ENCODE measurements at places on chromosomes 16 and 17.

DNA sequence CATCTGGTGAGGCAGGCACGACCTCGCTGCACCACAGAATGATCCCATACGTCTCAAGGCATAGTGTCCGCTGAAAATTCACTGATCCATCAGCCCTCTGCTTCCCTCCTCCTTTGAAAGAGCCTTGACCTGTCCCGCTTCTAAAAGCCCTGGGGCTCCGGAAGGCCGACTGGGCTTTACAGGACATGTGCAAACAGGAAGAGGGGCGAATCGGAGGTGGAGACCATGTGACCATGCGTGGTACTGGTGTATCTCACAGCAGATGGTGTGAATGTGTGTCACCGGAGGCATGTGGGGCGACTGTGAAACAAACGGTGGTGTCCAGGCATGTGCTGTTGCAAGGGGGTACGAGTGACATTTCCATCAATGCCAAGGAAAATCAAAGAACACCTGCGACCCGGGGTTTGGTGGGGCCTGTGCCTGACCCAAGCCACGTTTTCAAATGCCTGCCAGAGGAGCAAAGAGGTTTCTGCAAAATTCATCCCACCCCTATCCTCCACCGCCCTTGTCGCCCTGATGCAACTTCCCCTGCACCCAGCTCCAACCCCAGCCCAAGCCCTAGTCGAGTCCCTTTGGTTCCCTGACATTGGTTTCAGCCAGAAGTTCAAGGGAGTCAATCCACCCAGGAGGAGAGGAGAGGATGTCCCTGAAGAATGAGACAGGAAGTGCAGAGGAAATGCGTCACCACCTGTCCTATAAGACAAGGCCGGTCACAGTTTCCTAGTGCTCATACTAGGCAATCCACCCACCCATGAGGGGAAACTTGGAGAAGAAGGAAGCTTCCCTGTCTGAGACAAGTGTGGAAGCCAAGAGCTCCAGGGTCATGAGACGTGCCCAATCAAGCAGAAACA is 5.9 kb upstream of the KCNJ18 start:
- no peaks in the 10 kb centered on the region for H3K36me3 ChIP-seq
- no peaks in the 10 kb centered on the region for H3K4me1 ChIP-seq
- H3K4me3 ChIP-seq: no peak overlapping the region
- H3K27ac ChIP-seq: no peak overlapping the region
- no peaks in the 10 kb centered on the region for H3K27me3 ChIP-seq

DNA sequence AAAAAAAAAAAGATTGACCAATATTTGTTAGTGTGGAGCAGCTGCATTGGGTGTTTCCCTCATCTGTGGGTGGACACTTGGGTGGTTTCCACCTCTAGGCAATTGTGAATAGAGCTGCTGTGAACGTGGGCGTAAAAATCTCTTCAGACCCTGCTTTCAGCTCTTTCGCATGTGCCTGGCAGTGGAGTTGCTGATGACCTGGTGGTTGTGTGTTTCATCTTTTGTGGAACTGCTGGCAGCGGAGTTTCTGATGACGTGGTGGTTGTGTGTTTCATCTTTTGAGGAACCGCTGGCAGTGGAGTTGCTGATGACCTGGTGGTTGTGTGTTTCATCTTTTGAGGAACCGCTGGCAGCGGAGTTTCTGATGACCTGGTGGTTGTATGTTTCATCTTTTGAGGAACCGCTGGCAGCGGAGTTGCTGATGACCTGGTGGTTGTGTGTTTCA is 21.4 kb downstream of the ZC3H18 start:
- H3K27me3 ChIP-seq: no peaks in the 10 kb centered on the region
- DNase-seq: peak; percentile 93
- H3K4me1 ChIP-seq: no peaks in the 10 kb centered on the region
- peaks cover 37% of the 10 kb centered on the region for H3K36me3 ChIP-seq
- no peak overlapping the region for H3K4me3 ChIP-seq
- no peak overlapping the region for H3K27ac ChIP-seq

GRCh38 chr17:32265192-32265923 is at the start of gene RHBDL3:
Gene RHBDL3 (plus strand): TSS chr17:32265832. CDS start chr17:32266190, 358 bp downstream.
- peaks cover 4% of the 10 kb centered on the region for H3K27me3 ChIP-seq
- H3K4me3 ChIP-seq: peak within 1 kb of the TSS; percentile 67
- H3K36me3 ChIP-seq: no peaks in the 10 kb centered on the region
- no peak for DNase-seq
- H3K4me1 ChIP-seq: peaks cover 38% of the 10 kb centered on the region
- H3K27ac ChIP-seq: peak within 1 kb of the TSS; percentile 63

DNA sequence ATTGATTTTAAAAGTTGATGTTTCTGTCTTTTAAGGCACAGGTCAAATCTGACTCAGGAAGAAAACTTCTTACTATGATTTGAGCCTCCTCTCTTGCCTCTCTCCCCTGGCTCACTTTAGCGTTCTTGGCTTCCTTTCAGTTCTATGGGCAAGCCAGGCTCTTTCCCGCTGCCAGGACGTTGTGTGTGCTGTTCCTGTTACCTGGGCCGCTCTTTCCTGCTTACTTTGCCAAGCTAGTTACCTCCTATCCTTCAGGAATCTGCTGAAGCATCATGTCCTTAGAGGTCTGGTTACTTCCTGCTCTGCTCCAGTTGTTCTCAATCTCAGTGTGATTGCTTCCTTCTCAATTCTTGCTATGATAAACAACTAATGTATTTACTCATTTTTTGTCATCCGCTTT is 1108.5 kb upstream of the EEF2KMT start:
- no peaks in the 10 kb centered on the region for H3K36me3 ChIP-seq
- H3K4me1 ChIP-seq: no peaks in the 10 kb centered on the region
- no peak for DNase-seq
- H3K4me3 ChIP-seq: no peak overlapping the region

DNA sequence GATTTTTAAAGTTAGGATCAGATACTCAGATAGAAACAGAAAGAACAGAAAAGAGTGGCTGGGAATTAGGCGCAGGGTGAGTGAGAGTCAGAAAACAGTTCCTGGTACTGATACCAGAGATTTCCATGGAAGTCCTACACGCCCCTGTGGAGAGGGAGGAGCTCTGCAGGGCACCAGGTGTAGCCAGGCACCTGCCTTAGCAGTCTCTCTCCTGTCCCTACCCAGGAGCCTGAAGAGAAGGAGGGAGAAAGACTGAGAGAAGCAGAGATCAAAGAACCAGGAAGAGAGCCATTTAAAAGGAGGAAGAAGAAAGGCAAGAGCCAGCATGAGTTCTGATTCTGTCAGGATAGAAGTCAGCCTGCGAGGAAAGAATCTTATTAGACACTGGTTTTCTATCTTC is 65.0 kb downstream of the CBLN1 start:
- no peaks in the 10 kb centered on the region for H3K4me1 ChIP-seq
- no peak overlapping the region for H3K27ac ChIP-seq
- no peak overlapping the region for H3K4me3 ChIP-seq
- H3K27me3 ChIP-seq: no peaks in the 10 kb centered on the region
- no peaks in the 10 kb centered on the region for H3K36me3 ChIP-seq

DNA sequence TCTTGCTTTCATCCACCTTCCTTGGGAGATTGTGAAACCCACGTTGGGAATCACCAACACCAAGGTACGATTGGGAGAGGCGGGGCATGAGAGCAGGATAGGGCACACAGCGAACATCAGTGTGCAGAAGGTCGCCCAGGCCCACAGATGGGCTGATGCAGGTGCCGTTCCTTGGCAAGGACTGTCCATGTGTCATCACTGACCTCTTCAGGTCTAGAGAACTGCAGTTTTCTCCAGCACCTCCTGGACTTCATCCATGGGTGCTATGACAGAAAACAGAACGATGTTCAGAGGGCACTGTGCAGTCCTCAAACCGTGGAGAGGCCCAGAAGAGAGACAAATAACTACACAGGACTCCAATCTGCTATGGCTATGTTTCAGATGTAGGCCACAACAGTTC is 23.9 kb upstream of the TAT start:
- no peak overlapping the region for H3K4me3 ChIP-seq
- DNase-seq: no peak
- H3K27ac ChIP-seq: no peak overlapping the region
- H3K27me3 ChIP-seq: no peaks in the 10 kb centered on the region
- H3K4me1 ChIP-seq: no peaks in the 10 kb centered on the region

DNA sequence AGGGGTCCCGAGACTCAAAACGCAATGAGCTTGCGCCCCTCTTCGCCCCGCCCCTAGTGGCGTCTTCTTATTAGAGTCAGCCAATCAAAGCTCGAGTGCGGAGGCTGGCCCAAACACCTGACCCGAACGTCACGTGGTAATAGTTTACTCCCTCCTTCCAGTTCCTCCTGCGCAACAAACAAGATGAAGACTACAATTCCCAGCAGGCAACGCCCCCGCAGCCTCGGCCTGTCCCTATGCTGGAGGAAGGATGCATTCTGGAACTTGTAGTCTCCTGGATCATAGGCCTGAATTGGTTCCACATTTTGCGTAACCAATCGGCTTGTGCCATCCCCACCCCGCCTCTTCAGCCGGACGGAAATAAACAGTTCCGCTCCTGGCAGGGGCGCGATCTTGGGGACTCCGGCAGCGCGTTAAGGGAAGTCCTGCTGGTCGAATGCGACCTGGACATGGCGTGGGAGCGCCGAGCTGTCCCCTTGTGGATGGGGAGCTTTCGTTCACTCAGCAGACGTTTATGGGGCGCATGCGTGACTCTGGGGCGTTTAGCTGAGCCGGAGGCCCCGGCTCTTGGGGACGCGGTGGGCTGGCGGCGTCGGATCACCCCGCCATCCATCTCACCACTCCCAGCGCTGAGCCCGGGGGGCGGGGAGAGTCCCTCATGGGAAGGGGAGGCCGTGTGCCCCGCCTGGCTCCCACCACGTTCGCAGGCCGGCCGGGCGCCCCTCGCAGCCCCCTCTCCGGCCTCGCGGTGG is at the start of gene WBP2:
Gene WBP2 (minus strand): TSS at position 26 of the 752 bp plus-strand sequence. CDS start 38 bp downstream, outside the sequence.
- H3K27me3 ChIP-seq: no peaks in the 10 kb centered on the region
- DNase-seq: peak; percentile 100
- peaks cover 63% of the 10 kb centered on the region for H3K4me1 ChIP-seq
- peak within 1 kb of the TSS; percentile 98 for H3K27ac ChIP-seq

- no peaks in the 10 kb centered on the region for H3K36me3 ChIP-seq
- H3K4me3 ChIP-seq: no peak overlapping the region
- peak; percentile 79 for DNase-seq
- no peaks in the 10 kb centered on the region for H3K4me1 ChIP-seq
- H3K27ac ChIP-seq: no peak overlapping the region
- H3K27me3 ChIP-seq: peaks cover 7% of the 10 kb centered on the region
These were observed 368.9 kb upstream of the C16orf82 start for GRCh38 chr16:26697807-26698206.

GRCh38 chr17:65918500-65918899 is 273.4 kb downstream of the CEP112 start:
- DNase-seq: no peak
- no peaks in the 10 kb centered on the region for H3K36me3 ChIP-seq
- H3K4me3 ChIP-seq: no peak overlapping the region
- H3K27me3 ChIP-seq: no peaks in the 10 kb centered on the region
- H3K27ac ChIP-seq: no peak overlapping the region

DNA sequence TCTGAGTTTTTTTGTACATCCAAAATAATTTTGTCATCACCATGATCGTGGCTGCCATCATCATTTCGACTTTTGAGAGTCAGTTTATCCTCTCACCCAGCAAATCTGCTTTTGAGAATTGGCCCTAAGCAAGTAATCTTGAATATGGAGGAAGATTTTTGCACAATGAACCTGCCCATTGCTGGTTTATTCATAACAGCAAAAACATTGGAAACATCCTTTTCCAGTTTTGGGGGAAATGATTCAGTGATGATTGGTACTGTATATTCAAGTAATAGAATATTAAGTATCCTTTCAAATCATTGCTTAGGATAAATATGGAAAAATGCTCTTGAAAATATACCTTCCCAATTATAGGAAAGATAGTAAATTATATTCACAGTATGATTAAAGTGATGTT is 53.1 kb downstream of the PRKCA start:
- no peak for DNase-seq
- H3K36me3 ChIP-seq: no peaks in the 10 kb centered on the region
- peaks cover 44% of the 10 kb centered on the region for H3K4me1 ChIP-seq
- no peaks in the 10 kb centered on the region for H3K27me3 ChIP-seq

- H3K27me3 ChIP-seq: no peaks in the 10 kb centered on the region
- peaks cover 49% of the 10 kb centered on the region for H3K36me3 ChIP-seq
- H3K4me3 ChIP-seq: no peak overlapping the region
These were observed 17.5 kb downstream of the UNC13D start for GRCh38 chr17:75826561-75827307.

- no peak overlapping the region for H3K4me3 ChIP-seq
- DNase-seq: no peak
- no peaks in the 10 kb centered on the region for H3K4me1 ChIP-seq
- no peak overlapping the region for H3K27ac ChIP-seq
These were observed 34.3 kb downstream of the NLRC5 start for GRCh38 chr16:57023541-57024249.

GRCh38 chr17:38844261-38844757 is 9.2 kb downstream of the RPL23 start:
- H3K27ac ChIP-seq: no peak overlapping the region
- H3K27me3 ChIP-seq: no peaks in the 10 kb centered on the region
- H3K4me1 ChIP-seq: no peaks in the 10 kb centered on the region

DNA sequence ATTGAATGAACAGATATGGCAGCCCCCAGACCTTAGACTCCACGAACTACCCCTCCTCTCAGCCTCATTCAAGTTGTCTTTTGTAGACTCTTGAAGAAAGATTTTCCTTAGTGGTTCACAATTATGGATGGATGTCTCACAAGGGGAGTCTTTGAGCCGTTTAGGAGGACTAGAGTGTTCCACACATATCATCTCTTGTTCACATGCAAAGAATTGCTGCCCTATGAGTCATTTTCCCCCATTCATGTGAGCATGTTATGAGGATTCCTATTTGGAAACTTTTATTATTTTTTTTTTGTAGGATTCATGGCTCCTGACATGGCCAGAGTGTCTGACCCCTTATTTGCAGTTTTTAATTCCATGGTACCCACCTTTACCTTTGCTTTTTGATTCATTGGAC is 237.1 kb downstream of the SHISA9 start:
- no peak overlapping the region for H3K27ac ChIP-seq
- no peaks in the 10 kb centered on the region for H3K4me1 ChIP-seq
- no peak overlapping the region for H3K4me3 ChIP-seq
- no peak for DNase-seq
- no peaks in the 10 kb centered on the region for H3K36me3 ChIP-seq

GRCh38 chr16:85888405-85889331 is 10.3 kb upstream of the IRF8 start:
- peaks cover 40% of the 10 kb centered on the region for H3K27me3 ChIP-seq
- H3K4me3 ChIP-seq: no peak overlapping the region
- no peak for DNase-seq

GRCh38 chr16:15552507-15552906 is 90.4 kb downstream of the MARF1 start:
- no peak for DNase-seq
- no peaks in the 10 kb centered on the region for H3K4me1 ChIP-seq
- peaks cover 5% of the 10 kb centered on the region for H3K36me3 ChIP-seq
- H3K27ac ChIP-seq: peak overlapping the region; percentile 30

DNA sequence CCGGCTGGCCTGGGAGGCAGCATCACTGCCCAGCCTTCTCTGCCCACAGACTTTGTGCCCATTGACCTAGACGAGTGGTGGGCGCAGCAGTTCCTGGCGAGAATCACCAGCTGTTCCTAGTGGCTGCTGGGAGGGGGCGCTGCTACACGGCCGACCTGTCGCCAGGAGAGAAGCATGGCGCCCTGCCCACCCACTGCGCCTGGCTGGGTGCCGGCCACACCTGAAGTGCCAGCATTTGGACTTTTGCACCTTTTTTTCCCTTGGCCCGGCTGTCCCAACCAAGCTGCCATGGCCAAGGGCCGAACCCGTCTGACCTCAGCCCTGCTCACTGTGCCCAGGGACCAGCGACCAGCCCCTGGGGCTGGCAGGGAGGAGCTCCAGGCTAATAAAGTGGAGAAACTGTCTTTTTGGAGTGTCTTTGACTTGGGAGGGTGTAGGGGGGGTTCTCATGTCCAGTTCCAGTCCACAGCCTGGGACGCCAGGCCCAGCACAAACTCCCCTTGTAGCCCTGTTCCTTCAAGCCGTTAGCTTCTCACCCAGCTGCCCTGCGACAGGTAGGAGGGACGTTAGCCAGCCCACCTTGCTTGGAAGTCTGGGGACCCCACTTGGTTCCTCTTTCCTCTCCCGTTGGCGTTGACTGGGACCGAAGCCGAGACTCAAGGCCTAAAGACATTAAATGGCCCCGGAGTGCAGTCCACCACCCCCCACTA is 939 bp upstream of the WDR90 start:
- DNase-seq: no peak
- no peaks in the 10 kb centered on the region for H3K27me3 ChIP-seq
- H3K27ac ChIP-seq: peak overlapping the region; percentile 90
